ENCODE measurements at places on chromosomes 6 and 20.

DNA sequence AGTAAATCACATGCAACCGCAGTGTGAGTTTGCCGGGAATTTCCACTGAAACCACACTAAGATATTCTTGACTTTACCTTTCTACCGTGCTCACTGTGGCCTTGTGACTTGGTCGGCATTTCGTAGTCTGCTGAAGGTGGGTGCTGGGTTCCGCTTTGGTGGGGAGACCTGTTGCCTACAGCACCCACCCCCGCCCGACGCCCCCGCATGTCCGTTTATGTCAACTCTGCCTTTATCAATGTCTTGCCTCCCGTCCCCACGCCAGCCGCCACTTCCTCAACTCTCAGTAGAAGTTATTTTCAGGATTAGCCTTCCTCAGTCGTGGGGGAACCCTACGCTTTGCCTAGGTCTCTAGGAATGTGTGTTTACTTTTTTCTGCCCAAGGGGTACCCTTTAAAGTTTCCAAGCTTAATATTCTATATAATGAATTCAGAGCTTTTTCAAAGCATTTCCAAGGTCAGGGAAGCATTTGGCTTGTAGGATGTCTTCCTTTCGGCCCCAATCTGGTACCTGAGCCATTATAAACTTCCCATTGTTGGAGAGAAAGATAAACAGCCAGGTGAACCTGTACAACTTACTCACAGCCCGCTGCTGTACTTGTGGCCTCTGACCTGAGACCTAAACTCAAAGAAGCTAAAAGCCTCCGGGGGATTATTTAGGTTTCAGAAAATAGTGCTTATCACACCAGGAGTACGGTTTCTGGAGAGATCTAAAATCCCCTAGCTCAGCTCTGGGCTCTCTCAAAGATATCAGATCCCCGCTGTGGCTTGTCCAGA, 54.2 kb downstream of the TBC1D7 start:
- DNase-seq, result no peak

DNA sequence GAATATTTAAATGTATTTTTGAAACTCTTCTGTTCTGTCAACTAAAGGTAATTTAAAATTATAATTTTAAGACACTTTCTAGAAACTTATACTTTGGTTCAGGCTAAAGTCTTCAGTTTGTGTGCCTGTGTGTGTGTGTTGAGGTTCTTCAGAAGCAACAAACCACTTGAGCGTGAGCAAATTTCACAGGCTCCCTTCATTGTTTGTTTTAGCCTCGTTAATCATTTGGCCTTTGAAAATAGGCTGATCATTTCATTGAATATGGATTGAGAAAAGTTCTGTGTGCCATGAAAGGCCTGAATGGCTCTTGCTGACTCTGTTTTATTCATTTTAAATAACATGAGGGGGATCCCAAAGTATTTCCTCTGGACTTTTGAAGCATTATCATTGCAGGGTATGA, 420.1 kb downstream of the CDKAL1 start:
- no peak for DNase-seq

DNA sequence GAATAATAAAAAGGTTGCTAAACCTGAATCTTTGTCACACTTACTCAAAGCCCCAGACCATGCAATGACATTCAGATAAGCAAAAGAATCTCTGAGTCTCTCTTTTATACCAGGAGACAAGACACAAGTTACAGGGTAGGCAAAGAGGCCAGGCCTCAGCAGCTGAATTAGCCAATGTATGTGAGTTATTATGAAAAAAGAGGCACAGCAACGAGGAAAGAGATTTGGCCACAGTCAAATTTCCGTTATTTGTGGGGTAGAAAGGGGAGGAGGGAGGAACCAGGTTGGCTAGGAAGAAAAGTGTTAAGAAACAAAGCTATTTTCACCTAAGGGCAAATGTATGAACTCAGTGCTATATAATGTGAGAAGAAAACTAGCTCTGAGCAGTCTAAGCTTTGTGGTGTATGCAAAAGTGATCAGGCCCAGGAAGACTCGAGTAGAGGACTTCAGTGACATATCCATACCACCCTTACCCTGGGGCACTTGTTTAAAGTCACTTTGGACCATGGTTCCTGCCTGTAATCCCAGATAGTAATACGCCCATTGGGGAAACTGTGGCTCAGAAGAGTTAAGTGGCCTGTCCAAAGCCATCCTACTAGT, 19.1 kb downstream of the IPCEF1 start:
- no peak for DNase-seq

DNA sequence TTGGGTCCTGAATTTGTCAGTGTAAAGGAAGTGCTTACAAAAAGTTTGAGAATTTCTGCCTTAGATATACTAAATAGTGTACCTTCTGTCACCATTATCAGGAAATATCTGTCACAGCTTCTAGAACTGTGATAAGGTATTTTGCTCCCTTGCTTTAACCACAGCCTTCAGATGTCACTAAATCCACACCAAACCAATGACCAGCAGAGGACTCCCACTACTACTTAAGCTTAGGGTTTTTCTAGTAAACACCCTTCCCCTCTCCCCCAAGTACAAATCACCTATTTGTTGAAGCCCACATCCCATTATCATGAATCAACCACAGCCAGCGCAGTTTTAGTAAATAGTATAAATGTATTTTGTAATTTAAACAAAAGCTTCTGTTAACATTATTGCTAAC, 8.6 kb upstream of the JPH2 start:
- DNase-seq, result no peak

DNA sequence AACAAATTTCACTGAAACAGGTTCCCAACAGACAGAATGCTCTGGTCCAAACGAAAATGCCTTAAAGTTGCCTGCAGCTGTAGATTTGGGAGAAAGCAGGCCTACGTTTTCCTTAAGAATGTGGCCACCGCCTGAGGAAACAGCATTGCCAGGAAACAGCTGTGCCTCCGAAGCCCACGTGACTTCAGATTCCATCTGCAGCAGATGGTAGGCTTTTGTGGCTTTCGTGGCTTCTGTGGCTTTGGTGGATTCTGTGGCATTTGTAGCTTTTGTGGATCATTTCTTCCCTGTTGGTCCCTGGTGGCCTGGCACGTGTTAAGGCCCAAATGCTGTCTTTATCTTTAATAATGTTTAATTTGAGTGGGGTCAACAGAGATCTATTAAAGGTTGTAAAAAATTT, 222.9 kb downstream of the TTLL2 start:
- DNase-seq, result no peak

DNA sequence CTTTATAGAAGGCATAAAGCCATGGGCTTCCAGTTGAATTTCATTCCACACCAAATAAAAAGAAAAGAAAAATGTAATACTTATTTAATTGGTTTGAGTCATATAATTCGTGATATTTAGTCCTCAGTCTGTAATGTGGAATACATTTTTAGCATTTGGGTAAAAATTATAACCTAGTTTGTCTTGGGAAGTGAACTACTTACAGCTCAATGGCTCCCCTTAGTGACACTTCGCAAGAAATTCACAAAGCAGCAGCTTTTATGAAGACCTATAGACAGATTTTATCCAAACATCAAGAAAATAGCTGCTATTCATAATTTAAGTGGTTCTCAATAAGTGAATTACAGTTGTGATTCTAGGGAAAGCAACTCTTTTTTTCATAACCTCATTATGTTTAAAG, 72.1 kb downstream of the RSPO3 start:
- DNase-seq, result no peak

DNA sequence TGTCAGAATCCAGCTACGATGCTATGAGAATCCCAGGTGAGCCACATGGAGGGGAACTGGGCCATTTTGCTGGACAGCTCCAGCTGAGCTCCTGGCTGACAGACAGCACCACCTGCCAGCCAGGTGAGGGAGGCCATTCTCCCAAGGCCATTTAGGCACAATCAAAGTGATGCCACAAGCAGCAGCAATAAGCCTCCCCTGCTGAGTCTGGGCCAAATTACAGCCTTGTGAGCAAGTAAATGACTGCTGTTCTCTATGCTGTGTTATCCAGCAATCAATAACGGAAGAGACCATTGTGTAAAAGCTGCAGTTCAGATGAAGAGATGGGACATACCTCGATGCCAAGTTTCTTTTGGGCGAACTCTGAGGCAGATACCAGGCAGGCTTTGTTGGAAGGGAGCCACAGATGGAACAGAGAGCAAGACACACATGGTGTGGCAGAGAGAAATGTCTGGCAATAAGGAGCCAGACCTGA, 14.0 kb upstream of the SCGN start:
- no peak for DNase-seq

All from AG04450 (cell line).